ENCODE measurements at places on chromosomes 2 and 18.

GRCh38 chr18:7206217-7206616, 24.7 kb upstream of the LRRC30 start:
- no peak for DNase-seq

- no peak for DNase-seq
These were observed 39.6 kb upstream of the TFCP2L1 start for GRCh38 chr2:121324601-121325000.

DNA sequence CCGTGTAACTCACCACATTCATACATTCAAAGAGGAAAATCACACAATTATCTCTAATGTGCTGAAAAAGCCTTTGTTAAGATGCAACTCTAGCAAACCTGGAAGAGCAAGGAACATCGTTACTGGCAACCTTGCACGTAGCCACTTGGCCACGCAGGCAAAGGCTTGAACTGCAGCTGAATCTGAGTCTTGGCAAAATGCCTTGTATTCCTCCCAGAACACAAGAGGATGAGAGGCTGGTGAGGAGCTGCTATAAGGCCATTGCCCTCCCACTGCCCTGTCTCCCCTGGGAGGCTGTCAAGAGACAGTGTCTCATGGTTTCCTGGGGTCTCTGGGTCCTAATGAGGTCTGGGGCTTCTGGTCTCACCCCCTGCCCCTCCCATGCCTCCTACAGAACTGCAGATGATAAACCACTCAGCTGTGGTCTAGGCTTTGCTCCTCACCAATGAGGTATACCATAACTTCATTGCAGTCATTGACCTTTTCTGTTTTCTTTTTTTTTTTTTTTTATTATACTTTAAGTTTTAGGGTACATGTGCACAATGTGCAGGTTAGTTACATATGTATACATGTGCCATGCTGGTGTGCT, 141.4 kb downstream of the SPP2 start:
- DNase-seq = no peak

DNA sequence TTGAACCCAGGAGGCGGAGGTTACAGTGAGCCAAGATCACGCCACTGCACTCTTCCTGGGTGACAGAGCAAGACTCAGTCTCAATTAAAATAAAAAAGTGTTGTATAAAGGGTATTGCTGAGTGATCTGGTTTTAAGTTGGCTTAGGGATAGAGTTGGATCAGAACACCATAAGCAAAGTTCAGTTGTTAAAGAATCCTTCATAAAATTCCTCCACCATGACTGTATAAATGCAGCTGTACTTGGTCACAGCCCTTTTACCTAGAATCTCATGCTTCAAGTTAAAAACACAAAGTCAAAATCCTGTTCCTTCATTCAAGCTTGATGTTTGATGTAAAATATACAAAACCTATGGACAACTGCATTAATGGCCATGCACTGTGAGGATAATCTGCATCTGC, 33.4 kb upstream of the PNO1 start:
- no peak for DNase-seq

DNA sequence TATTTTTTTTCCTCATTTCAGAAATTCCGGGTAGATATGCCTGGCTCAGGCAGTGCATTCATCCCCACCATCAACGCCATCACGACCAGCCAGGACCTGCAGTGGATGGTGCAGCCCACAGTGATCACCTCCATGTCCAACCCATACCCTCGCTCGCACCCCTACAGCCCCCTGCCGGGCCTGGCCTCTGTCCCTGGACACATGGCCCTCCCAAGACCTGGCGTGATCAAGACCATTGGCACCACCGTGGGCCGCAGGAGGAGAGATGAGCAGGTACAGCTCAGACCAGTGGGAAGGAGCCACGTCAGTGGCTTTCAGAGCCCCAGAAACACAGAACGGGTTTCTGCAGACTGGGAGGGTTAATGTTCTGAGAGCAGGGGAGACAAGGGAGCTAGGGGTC, 11.4 kb downstream of the FOSL2 start:
- DNase-seq = no peak

- DNase-seq = no peak
These were observed 112.5 kb upstream of the SLC38A11 start for GRCh38 chr2:165067643-165068486.

GRCh38 chr2:126703311-126703710, 47.4 kb downstream of the GYPC start:
- no peak for DNase-seq

DNA sequence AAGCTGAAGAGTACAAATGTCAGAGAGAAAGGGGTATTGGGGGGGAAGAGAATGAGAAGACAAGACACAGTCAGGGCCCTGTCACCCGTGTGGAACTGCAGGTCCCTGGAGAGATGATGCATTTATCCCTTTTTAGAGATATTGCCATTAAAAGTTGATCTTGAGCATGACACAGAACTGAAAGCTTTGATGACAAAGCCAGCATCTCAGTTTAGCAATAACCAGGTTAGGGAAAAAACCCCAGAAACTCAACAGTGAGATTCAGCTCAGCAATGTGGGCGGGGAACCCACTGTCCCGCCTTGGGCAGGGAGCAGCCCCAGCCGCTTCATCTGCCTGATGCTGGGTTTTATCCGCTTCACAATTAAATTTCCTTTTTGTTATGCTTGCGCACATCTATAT, 181.1 kb downstream of the NEDD4L start:
- DNase-seq = no peak

DNA sequence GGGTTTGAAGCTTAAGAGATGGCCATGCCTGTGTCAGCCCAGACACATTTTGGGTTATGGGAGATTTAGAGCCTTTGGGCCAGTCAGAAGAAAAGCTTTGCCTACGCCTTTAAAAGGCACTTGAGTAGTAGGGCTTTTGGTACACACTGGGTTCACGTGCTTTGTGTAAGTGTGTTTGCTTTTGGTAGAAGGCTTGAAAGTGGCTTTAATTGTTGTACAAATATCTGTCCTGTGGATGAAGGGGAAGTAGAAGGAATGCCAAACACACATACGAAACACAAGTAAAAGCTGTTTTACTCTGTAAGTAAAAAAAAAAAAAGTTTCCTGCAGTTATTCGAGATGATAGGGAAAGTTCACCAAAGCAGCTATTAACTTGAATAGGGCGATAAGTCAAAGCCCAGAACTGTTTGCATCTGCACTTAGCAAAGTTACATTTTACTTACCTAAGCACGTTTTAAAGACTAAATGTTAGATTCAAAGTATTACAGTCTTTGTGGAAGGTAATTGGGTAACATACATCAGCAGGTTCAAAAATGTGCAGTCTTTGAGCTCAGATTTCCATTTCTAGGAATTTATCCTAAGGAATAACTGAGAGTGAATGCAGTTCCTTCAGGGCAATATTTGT, 75.4 kb downstream of the STK25 start:
- no peak for DNase-seq

DNA sequence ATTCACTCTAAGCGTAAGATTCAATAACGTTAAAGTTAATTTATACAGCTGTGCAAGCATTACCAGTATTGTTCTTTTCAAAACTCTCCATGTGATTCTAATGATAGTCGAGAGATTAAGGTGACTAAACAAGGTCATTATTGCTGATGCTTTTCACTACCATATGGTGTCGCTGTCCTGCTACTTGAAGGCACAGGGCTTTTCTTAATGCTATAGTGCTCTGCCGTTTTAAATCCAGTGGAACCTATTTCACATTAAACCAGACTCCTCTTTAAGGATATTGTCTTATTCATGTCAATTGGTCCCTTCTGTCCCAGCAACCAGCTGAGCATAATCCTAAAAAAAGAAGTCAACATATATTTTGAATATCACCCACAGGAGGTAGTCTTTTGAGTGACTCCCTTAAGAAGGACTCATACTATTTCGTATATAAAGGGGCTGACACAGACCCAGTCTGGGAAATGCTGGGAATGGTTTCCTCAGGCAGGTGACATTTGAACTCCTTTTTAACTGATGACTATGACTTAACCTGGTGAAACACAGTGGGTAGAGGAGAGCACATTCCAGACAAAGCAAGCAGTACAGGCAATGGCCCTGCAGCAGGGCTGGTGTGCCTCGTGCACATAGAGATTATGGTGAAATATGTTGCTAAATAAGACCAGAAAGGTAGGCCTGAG, 53.9 kb upstream of the CYTIP start:
- DNase-seq = peak; percentile 64

DNA sequence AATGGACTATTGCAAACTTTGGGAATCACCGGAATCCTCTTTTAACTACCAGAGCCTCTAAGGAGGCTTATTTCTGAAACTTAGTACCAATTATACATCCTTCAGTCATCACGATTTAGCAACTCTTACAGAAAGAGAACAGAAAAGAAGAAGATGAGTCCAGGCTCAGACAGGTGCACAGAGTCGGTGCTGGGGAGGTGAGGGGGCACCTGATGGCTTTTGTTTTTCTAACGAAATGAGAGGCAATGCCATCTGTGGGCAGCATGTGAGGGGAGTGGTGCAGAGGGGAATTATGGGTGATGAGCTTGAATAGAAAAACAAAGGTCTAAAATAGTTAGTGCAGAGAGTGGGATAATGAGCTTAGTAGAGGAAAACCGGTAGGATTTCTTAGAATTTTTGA, 522.6 kb downstream of the CMPK2 start:
- no peak for DNase-seq

- no peak for DNase-seq
These were observed 193.0 kb downstream of the TXNL1 start for GRCh38 chr18:56445422-56445821.

DNA sequence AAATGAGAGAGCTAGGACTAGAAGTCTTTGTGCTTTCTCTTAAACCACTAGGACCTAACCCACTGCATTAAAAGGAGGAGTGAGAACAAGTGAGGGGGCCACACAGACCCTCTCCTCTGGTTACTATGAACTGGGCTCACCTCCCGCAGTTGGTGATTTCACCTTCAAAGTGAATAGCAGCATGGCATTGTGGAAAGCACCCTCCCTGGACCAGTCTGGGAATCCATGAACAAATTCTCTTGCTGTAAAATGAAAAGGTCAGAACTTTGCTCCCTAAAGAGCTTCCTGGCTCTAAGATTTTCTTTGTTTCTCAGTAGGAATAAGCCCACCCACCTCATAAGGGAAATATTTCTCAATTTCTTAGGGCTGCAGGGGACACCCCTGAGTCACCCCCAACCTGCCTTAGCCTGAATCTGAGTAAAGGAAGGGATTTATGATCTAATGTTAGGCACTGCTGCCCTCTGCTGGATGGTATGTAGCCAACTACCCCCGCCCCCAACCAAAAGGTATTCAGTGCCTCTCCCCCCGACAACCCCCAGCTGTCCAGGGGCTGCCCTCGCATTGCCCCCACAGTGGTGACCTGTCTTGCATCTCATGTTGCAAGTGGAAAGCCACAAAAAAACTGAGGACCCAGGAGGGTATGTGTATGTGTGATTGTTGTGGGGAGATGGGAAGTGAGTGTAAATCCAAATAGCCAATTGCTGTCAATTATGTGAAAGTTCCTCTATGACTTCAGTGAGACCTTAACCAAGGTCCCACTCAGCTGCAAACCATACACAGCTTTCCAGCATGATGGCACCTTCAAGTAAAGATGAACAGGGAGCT, 230.9 kb upstream of the SLC14A2 start:
- peak; percentile 30 for DNase-seq

GRCh38 chr2:235270291-235270690, 223.6 kb upstream of the AGAP1 start:
- DNase-seq = no peak

DNA sequence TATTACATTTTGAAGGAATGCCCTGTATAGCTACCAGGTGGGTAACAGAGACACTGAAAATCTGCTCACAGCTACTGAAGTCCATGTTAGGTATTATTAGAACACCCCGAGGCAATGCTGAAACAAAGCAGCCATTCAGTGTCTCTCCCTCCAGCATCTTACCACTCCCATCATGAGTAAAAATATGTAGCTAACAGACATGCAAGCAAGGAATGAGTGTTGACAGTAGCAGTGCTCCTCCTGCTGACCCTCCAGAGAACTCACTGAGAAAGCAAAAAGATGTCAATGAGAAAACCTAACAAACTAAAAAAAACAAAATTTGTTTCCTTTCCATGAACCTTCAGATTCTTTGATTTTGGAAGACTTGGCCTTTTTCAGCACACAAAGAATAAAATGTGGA, 393.9 kb downstream of the LRRTM1 start:
- no peak for DNase-seq

DNA sequence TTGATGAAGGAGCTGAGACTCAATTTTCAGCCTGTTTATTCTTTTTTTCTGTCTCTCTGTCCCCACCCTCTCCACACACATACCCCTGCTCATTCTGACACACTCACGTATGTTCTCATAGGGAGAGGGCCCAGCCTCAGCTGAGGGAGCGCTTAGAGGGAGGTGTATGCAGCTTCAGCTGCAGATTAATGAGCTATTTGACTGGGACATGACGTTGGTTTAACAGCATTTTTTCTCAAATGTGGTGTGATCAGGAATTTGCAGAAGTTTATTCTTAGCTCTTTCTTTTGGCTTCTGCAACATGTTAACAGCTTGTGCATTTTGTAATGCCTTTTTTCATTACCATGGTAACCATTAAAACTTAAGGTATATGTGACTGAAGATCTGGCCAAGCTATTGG, 1547.1 kb upstream of the PIK3C3 start:
- no peak for DNase-seq

DNA sequence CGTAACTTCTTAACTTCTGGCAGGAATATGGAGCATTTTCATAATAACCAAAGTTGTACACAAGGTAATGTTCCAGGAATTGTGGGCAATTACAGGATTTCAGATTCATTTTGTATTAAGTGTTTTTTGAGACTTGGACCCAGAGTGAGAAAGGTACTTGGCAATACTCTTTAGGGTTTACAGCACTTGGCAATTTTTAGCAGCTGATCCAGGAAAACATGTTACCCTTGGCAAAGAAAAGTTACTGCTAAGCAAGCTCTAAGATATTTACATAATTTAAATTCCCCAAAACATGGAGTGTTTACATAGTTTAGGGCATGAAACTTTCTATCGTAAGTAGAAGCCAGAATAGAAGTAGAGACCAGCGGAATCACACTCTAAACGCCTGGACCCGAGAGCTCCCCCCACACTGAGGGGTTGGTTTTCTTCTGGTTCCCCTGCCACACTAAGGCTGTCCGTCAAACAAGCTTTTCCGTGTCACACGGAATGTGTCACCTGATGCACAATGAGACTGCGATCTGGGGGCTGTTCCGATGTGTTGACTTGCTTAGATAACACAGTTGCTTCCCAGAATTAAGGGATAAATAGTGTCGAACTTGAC, 177.1 kb downstream of the PTGR3 start:
- no peak for DNase-seq

DNA sequence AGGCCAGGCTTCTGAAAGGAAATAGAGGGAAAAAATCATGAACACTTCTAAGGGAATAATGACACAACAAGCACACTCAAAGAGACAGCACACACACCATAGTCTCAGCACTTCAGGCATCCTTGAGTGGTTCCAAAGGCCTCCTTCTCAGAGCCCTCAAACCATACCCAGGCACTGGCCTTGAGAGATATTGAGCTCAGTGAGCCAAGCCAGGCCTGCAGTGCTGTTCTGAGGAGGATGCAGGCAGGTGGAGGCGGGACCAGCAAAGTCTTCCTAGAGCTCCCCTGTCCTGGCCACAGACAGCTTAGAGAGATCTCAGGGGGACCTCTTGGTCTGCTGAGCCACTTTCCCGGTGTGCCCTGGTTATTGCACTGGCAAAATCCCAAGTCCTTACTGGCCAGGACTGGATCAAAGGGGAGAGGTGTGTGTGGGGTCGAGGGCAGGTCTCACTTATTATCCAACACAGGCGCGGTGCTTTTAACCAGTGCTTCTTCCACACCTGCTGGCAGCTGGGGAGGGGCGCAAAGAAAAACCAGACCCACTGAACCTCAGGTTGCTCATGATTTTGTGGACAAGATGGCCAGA, 86.8 kb upstream of the HAAO start:
- no peak for DNase-seq

GRCh38 chr2:46267616-46268015, 29.6 kb upstream of the EPAS1 start:
- DNase-seq = no peak
